Activated CD4-positive, alpha-beta memory T cell treated with anti-CD3 and anti-CD28 coated beads for 36 hours (primary cell): ENCODE measurements at places on chromosomes 12 and 14.

- peak; percentile 12 for DNase-seq
Measured at GRCh38 chr12:57552835-57553313, 3.0 kb downstream of the KIF5A start.

GRCh38 chr12:84435682-84436081, 476.9 kb downstream of the SLC6A15 start:
- DNase-seq, result no peak

GRCh38 chr14:91305650-91306431, 61.3 kb upstream of the GPR68 start:
- no peak for DNase-seq

- DNase-seq, result no peak
Measured at GRCh38 chr14:27079716-27080115, 481.9 kb upstream of the NOVA1 start.

DNA sequence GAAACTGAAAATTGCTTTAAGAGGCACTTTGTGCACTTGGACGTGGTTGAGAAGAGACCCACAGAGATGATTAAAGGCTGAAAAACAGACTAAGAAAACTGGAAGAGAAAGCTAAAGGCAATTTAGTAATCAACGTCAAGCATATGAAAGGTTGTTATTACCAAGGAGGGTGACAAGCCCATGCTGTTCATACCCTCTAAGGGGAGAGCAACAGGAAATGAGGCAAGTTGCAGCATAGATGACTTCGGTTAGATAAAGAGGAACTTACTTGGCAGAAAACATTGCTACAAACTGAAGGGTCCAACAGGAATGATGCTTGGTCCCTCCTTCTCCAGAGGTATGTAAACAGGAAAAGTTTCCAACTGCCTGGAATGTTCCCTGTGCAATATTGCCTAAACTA, 107.8 kb downstream of the DUSP6 start:
- DNase-seq, result peak; percentile 40

- no peak for DNase-seq
Measured at GRCh38 chr14:33897878-33898535, 52.9 kb downstream of the EGLN3 start.

DNA sequence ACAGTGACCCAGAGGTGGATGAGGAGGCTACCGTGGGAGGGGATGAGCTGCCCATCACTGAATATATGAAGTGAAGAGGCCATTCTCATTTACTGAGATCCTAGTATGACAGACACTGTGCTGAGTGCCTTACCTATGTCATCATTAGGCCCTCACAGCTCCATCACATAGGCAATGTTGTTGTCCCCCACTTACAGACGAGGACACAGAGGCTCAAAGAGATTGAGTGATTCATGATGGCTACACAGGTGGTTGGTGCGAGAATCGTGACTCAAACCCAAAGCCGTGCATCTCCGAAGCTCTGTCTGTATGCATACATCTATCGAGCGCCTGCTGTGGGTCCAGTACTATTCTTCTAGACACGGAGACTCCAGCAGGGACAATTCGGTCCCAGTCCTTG, 5.9 kb upstream of the CCDC197 start:
- peak; percentile 38 for DNase-seq
